ENCODE measurements at places on chromosomes 11 and 22.
A peak's percentile ranks its signal among the peaks of the same experiment; 100 is the strongest.

- no peak for DNase-seq
Observed at GRCh38 chr22:27554841-27555456, 246.6 kb downstream of the MN1 start.

DNA sequence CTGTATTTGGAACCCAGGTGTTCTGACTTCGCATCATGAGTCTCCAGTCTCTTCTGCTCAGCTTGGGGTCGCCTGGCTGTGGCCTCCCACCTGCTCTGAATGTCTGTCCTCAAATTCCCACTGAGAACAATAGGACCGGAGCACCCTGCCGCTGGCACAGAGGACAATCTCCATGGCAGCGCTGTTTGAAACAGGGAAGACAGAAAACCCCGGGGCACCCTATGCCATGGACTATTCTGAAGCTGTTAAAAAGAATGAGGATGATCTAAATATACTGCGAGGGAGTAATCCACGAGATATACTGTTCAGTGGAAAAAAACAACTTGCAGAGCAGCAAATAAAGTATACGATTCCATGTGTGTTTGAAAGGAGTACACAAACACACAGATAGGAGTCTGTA, 415.6 kb upstream of the NARS2 start:
- no peak for DNase-seq

GRCh38 chr11:133945087-133945974, 11.4 kb downstream of the IGSF9B start:
- peak; percentile 64 for DNase-seq

DNA sequence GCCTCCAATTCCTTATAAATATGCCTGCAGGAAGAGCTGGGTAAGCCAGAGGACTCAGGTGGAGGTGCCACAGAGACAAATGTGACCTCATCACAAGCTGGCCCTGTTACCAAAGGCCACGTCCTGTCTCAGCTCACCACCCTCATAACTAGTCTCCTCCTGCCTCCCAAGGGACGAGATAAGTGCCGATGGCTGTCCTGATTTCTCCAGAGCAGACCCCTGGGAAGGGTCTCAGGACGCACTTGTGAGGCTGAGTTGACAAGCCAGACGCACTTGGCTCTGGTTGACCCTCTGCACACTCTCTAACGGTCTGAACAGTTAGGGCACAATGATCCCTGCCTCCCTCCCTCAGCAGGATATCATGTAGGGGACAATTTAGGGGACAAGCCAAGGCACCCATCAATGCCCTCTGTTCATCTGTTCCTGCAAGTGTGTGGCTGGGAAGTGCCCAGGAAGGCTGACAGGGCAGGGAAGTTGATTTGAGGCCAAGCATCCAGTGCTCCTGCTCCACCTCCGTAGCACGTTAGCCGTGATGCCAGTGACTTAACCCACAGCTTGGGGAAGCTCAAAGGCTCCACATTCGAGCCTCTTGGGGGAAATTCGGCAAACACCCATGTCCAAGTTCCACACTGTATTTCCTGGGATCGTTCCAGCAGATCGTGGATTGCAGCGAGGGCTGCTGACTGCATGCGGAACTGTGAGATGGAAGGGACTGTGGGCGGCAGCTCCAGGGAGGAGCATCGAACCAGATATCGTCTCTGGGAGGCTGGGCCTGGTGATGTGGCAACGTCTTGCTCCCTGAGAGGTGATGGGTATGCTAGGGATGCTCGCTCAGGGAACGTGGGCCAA, 2.8 kb downstream of the SMIM38 start:
- DNase-seq, result no peak

DNA sequence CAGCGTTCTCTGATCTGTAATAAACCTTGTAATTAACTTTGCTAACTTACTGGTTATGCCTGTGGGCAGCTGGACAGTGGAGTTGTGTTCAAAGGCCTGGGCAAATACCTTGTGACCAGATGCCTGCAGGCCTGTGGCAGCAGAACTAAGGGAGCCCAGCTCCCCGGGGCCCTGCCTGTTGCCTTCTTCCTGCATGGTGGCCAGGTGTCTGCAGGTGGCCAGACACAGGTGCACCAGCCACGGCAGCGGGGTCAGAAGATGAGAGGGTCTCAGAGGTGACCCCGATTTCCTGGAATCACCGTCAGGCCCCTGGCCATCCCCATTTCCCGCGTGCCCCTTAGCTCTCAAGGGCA, 127.2 kb downstream of the OSBP2 start:
- no peak for DNase-seq

DNA sequence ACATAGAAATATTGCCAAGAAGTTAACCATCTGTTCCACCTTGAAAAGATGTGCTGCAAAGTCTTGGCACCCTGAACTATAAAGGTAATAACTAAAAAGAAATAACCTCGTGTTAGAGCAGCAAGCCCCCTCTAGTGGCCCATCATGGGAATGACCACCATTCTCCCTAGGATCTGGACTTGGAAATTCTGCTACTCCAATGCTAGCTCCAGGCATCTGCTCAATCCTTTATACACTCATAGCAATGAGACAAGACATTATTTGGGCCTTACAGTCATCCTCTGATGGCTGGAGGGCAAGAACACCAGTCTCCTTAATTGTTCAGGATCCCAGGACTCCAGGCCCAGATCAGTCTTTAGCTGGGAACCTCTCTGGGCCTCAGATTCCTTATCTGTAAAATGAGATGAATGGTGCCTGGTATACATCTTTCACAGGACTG, 76.0 kb downstream of the CWC15 start:
- DNase-seq, result no peak

DNA sequence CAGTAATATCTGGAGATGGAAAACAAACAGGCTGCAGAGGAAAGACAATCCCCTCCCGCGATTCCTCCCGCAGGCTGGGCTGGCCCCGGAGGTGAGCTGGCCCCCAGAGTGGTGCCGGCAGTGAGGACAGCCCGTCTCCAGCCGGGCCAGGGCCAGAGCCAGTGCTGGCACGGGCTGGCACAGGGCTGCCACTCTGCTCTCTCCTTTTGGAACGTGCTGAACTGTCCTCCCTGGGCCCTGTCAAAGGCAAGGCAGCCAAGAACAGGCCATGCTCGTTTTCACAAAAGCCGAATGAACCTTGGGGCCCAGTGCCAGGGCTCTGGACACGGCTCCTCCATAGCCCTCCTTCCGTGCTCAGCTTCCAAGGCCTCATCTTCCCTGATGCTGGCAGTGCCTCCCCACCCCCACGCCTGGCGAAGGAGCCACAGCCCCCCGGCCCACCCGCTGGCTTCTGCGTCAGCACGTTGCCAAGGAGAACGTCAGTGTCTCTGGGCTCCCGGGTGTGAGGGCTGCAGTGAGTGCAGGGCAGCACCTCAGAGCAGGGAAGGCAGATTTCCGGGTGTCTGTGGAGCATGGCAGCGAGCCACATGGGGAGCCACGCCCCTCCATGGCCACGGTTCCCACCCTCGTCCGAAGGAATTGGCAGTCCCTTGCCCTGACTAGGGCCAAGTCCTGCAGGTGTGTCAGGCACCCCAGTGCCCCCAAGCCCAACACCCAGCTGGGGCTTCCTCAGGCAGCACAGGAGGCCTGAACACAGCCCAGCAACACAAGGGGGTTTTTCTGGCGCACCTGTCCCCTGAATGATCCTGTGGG, 28.6 kb downstream of the GNAZ start:
- no peak for DNase-seq

GRCh38 chr11:20444535-20444934, 57.0 kb downstream of the PRMT3 start:
- DNase-seq, result no peak

DNA sequence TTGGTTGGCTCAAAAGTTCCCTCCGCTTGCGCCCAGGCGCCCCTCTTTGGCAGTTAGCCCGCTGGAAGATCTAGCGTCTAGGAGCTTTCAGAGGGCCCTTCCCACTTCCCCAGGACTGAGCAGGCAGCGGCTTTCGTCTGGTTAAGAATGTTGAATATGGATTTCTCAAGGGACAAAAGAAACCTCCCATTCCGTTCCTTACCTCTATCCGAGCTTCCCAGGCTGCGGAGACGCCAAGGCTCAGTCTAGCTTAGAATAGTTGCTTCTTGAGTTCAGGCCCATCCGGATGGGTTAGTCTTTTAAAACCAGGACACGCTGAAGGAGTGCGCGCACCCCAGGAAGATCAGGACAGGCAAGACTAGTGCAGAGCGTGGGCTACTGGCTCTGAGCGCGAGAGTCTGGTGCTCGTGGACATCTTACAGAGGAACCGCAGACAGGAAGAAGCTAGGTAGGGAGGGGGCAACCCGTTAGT, 1.6 kb downstream of the NELL1 start:
- no peak for DNase-seq

GRCh38 chr11:12524865-12525264, 147.5 kb downstream of the PARVA start:
- no peak for DNase-seq

DNA sequence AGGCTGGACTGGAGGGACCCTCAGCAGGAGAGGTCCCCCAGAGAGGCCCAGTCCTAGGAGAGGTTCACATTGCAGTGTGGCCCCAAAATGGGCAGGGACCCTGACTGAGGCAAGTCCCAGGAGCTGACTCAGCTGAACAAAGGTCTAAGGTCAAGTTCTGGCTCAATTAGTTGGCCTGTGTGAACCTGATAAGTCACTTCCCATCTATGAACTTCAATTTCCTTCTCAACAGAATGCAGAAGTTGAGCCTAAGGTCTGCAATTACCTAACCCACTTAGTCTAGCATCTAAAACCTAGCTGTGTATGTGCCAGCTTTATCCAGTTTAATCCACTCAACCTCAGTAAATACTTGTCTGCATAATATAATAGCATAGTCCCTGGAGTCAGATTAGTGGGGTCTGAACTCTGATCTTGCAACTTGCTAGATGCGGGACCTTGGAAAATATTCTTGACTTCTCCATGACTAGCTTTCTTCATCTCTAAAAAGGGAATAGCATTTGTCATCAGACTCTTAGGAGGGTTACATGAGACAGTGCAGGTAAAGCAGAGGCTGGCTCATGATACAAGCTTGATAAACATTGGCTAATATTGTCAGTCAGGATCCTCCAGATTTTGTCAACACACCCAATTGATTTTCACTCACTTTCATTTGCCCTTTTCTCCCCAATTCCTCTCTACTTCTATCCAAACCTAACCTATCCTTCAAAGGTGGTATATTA, 465.5 kb downstream of the INSC start:
- no peak for DNase-seq

DNA sequence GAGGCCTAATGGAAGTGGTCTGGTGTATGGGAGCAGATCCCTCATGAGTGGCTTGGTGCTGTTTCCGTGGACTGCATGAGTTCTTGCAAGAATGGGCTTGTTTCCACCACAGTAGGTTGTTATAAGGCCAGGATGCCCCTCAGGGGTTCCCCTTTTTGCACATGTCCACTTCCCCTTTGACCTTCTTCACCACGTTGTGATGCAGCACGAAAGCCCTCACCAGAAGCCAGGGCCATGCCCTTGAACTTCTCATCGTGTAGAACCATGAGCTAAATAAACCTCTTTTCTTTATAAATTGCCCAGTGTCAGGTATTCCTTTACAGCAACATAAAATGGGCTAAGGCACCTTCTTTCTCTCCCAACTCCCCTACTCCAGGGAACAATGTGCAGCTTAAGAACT, 2.8 kb upstream of the NARS2 start:
- DNase-seq, result no peak

DNA sequence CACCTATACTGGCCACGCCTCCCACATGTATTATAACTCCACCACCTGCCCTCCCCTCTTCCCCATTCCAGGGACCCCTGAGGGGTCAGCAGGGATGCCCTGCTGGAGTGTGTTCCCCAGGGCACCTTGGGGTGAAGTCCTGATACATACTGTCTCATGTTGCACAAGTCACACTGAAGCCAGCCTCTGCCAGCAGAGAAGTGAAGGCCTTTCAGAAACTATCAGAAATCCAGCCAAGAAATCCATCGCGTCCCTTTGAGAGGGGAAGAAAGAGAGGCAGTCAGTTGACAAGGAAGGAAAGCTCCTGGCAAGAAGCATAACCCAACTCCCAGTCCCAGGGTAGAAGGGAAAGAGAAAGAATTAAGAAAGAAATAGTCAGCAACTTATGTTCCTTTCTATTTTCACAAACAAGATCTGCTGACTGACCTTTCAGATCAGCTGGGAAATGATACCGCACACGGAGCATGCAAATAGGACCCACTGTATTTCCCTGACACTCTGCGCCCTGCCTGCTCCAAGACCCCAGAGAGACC, 45.2 kb downstream of the SC5D start:
- DNase-seq, result no peak
